ENCODE measurements at places on chromosomes 3 and 15.

GRCh38 chr15:85125056-85125661 is 143.5 kb downstream of the PDE8A start:
- peak; percentile 54 for DNase-seq

DNA sequence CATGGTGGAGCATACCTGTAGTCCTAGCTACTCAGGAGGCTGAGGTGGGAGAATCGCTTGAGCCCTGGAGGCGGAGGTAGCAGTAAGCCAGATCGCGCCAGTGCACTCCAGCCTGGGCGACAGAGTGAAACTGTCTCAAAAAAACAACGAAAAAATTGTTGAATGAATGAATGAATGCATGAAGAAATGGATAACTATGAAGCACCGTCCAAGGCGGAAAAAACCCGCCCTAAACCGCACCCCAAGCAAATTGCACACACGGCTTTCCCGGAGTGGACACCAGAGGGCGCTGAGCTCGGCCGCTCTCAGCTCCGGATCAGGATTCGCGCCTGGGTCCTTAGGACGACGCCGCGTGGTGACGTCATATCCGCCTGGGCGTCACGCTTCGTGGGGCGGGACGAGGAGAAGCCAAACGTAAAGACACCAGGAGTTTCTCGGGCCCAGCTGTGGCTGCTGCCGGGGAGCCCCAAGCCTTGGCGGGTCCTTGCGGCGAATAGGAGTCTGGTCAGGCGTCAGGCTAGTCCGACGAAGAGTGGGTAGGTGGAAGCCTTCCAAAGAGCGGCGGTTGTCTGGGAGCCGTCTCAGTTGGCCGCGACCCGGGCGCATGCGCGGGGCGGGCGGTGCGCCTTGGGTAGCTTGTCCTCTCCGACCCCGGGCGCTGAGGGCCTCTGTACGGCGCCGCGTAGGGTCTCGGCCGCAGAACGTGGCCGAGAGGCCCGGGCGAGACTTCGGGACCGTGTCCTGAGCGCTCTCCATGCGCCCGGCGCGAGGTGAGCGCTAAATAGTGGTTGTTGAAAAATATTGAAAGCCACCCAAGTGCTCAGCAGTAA is at the start of the genes HTD2 and RPP14:
Gene HTD2 (plus strand): TSS at position 639 of the 830 bp plus-strand sequence. CDS start 11,094 bp downstream, outside the sequence.
Gene RPP14 (plus strand): TSS at position 364 of the 830 bp plus-strand sequence. CDS start 4,085 bp downstream, outside the sequence.
- peak; percentile 97 for DNase-seq

DNA sequence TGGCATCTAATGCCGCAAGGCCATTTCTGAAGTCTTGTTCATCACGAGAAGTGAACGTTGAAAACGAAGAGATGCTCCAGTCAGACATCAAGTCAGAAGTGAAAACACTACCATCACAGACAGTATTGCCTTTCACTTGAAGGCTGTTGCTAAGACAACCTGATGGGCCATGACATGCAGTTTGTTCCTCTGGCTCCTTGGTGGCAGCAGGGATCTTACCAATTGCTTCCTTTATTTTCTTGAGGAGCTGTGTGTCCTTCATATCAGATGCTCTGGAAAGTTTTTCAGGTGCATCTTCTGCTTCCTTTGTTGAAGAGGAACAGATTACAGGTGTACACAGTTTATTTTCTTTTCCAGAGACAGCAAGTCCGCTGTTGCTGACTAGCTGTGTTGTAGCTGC is 30.7 kb upstream of the MYLK start:
- no peak for DNase-seq

DNA sequence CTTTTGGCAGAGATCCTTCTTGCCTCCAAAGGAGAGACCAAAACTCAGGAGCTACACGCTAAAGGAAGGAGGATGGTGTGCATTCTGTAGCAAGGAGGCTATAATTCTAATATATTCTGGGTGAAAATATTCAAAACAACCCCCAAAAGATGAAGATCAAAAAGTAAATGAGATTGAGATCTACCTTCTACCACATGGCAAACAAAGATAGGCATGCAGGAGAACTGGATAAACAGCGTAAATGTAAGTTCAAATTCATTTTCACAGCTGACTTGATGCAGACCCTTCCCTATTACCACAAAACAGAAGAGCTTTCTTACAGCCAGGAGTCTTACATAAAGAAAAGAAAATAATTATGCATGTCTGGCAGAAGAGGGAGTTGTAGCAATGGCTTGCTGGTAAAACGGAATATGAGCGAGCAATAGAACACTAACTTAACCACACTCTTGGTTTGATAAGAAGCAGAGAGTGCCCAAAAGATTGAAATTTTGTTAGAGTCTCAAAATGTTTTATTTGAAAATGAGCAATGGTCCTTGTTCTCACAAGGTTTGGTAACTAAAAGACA is 272.7 kb downstream of the MECOM start:
- no peak for DNase-seq

DNA sequence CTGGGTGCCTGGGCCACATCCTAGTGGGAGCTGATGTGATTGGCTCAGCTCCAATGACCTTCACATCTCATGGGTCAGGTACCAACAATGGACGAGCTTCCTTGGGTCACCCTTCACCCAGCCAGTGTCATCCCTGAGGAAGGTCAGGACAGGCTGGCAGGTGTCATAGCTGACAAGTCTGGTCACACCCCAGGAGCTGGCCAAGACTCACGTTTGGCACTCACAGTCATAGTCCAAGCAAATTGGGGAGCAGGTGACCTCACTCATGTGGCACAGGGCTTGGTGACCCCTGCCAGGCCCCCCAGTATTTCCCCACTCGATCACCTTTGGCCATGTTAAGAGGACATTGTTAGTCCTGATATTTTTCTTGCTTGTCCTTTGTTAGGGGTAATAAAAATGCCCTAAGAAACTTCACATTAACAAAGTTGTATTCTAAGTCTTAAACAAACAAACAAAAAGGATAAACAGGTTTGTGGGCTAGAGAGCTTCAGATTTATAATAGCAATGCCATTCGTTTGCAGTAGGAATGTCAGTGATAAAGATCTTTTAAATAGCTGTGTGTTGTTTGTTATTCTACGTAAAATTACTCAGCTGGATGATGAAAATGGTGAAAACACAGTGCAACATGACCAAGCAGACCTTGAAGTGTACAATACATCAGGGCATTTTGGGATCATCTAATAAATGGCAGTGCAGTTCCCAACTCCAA is 79.5 kb upstream of the POMGNT2 start:
- DNase-seq: peak; percentile 28

GRCh38 chr3:46932455-46933225 is 43.9 kb downstream of the CCDC12 start:
- no peak for DNase-seq

DNA sequence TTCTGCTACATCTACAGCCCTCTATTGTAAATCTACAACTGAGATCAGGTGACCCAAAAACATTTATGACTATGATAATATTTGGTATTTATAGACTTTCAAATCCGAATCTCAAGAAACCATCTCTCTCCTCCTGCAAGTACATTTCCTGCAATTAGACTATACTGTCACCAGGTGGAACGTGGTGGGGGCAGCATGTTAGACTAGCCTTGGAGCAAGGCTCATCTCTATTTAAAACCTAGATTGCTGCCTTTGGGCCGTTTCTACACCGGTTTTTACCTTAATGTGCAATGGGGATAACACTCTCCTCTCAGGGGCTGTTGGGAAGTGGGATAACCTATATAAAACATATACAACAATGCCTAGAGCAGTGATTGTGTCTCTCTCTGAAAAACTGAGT is 3.8 kb upstream of the KATNBL1 start:
- no peak for DNase-seq

DNA sequence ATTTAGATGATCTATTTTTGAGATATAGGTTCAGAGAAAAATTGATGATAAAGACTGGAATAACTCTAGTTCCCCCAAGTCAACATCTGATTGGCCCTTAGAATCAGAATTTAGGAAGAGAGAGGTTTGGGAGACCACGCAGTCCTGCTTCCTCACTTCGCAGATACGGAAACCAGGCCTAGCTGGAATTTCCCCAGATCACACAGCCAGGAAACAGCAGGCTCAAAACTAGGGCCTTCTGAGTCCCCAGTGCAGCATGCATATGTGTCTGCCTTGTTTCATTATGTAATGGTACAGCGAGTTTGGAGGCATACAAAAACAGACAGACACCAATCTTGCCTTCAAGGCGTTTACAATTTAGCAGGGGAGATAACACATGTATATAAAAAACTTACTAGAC is 177.1 kb upstream of the ICE2 start:
- DNase-seq: no peak

- no peak for DNase-seq
Observed at GRCh38 chr15:60009124-60009960, 5.2 kb downstream of the FOXB1 start.

GRCh38 chr15:57555270-57555669 is 36.4 kb upstream of the MYZAP start:
- DNase-seq: no peak

DNA sequence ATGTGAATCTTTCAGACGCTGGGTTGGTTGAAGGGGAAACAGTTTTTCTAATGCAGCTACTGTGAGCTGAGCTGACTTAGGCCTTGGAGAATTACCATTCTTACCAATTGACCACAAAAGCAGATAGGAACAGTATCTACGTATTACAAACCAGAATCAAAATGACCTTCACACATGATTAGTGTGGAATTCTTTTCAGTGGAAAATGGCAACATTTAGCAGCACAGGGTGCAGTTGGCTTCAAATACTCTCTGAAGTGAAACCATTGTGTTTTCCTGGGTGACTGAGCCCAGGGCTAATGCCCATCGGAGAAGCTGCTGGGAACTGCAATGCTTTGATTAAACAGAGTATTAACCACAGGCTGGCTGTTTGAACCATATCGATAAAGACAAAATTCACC is 40.2 kb upstream of the GOLGA8J start:
- DNase-seq: no peak

DNA sequence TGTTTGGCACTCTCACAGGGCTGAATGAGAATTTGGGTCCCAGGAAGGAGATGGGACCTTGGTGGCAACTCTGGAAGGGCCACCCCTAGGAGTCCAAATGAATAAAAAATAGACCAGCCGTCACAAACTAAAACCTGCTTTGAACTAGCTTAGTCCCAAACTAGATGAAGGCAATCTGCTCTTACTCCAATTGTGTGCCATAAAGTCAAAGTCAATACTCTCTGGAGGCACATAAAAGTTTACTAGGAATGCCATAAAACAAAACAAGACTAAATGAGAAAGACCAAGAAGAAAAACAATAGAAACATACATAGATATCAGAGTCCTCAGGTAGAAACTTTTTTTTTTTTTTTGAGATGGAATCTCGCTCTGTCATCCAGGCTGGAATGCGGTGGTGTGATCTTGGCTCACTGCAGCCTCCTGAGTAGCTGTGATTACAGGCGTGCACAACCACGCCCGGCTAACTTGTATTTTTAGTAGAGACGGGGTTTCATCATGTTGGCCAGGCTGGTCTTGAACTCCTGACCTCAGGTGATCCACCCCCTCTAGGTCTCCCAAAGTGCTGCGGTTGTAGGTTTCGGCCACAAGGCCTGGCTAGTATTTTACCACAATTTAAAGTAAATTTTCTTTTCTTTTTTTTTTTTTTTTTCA is 8.1 kb downstream of the GOLGA6L2 start:
- DNase-seq: no peak

DNA sequence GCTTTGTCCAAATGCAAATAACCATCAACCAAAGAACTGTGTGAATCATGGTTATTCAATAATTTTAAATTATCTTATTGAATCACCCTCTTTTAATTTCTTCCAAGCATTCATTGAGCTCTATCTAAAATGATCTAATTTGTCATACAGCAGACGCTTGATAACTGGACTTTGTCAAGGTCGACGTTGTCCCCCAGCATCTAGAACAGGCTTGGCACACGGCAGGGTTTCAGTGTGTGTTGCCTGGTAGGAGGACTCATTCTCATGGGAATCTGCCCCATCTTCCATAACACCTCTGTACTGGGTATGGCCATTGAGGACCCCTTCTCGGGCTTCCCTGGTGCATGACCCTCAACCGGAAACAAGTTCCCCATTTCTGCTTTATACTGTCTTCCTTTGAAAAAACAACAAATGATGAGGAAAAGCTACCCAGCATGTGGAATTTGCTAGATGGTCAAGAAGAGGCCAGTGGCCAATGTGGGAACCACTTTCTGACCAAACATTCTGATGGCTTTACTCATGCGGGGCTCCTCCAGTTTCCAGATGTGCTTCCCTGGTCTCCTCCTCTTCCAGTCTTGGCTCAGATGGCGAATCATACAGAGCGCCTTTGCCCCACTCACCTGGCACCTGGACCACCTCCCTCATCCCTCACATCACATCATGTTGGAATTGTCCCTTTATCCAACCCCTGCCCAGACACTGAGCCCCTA is 41.7 kb upstream of the SEC22A start:
- peak; percentile 20 for DNase-seq

DNA sequence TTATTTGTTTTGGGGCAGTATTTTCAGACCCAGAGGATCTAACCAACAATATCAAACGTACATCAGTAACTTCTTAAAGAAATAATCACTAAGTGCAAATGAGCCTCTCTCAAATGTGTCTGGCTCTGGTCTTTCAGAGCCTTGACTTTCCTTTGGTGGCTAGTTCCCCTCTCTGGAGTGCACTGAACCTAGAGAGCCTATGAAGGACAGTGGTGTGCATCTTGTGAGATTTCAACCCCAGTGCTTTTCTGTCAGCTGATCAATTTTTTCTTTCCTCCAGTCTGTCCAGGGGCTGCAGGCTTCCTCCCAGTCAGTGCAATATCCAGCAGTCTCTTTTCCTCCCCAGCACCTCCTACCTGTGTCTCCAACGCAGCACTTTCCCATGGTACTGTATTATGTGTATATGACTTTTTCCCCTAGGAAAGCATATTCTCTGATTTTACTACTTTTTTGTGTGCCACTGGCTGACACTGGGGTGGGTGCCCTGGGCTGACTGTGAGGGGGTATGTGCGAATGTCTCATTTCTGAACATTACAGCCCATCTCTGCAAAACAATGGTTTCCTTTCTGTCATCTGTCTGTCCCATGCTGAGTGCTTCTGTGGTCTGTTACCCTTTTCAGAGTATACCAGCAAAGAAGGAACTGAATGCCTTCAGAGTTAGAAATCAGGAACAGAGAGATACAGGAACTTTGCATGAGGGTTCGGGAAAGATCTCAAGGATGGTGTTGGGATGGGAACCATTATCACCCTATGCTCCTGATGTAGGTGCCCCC is 98.8 kb downstream of the ARPP21 start:
- no peak for DNase-seq
